Trophoblast cell (in vitro differentiated cells and primary cell): ENCODE measurements at places on chromosomes 16 and 17.

DNA sequence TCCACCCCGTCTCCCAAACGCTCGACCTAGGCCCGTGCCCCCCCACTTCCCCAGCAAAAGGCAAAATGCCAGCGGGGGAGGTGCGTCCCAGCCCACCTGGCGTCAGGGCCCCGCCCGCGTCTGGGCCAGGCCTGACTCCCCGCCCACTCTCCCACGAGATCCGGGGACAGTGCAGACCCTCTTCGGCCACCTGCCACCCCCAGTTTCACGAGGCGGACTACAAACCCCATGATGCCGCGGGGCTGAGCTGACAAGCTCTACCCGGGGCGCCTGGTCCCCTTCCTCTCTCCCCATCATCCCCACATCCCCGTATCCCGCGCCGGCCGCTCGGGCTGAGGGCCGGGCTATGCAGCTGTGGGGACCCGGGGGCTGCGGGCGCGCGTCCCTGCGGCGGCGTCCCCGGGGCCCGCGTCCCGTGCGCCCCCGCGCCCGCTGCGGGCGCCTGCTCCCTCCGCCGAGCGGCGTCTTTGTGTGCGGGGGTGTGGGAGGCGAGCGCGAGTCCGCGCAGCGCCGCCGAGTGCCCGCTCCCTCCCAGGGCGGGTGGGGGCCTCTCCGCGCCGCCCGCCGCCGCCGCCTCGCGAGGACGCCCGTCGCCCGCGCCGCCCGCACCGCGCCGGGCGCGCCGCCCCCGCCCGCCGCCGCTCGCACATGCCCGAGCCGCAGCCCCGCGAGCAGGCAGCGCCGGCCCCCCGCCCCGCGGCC, at the start of gene ANKRD13B:
TSS of gene ANKRD13B (plus strand) at position 283 of the 702 bp plus-strand sequence. CDS start 490 bp downstream, outside the sequence.
- H3K4me1 ChIP-seq, result peaks cover 33% of the 10 kb centered on the region
- peak; percentile 47 for DNase-seq

DNA sequence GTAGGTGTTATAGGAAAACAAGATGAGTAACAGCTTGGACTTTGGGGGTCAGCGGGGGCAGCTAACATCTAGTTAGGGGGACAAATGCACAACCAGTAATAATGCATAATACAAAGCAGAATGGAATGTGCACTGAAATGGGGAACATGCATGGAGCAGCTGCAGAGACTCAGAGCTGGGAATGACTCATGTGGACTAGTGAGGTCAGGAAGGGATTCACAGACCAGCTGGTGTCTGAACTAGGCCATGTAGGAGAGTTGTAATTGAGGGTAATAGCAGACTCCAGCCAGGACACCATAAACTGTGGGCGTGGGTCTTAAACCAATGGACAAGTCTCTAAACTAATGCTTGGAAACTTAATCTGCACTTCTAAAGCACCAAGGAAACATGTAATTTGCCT, 176.8 kb upstream of the ASIC2 start:
- no peak overlapping the region for H3K27ac ChIP-seq
- no peaks in the 10 kb centered on the region for H3K36me3 ChIP-seq
- H3K4me1 ChIP-seq, result peaks cover 6% of the 10 kb centered on the region
- DNase-seq, result peak; percentile 81
- H3K27me3 ChIP-seq, result no peaks in the 10 kb centered on the region

- no peaks in the 10 kb centered on the region for H3K27me3 ChIP-seq
- peaks cover 52% of the 10 kb centered on the region for H3K36me3 ChIP-seq
These were observed 2.8 kb downstream of the ELOB start for GRCh38 chr16:2774161-2774891.

GRCh38 chr16:68229431-68230175, 6.3 kb downstream of the ESRP2 start:
- H3K27me3 ChIP-seq, result no peaks in the 10 kb centered on the region
- no peak overlapping the region for H3K27ac ChIP-seq
- peaks cover 12% of the 10 kb centered on the region for H3K4me1 ChIP-seq

GRCh38 chr17:53472586-53472985, 350.1 kb upstream of the KIF2B start:
- H3K27ac ChIP-seq, result no peak overlapping the region
- no peaks in the 10 kb centered on the region for H3K4me1 ChIP-seq
- H3K27me3 ChIP-seq, result no peaks in the 10 kb centered on the region
- no peaks in the 10 kb centered on the region for H3K36me3 ChIP-seq

- H3K4me3 ChIP-seq, result no peak overlapping the region
- H3K4me1 ChIP-seq, result peaks cover 20% of the 10 kb centered on the region
- no peak overlapping the region for H3K27ac ChIP-seq
- DNase-seq, result no peak
These were observed 39.2 kb downstream of the KSR1 start for GRCh38 chr17:27495460-27495859.

- H3K27ac ChIP-seq, result no peak overlapping the region
- H3K27me3 ChIP-seq, result no peaks in the 10 kb centered on the region
- H3K4me3 ChIP-seq, result no peak overlapping the region
- H3K4me1 ChIP-seq, result no peaks in the 10 kb centered on the region
- H3K36me3 ChIP-seq, result no peaks in the 10 kb centered on the region
These were observed 1.7 kb downstream of the CYTH1 start for GRCh38 chr17:78780335-78780734.

DNA sequence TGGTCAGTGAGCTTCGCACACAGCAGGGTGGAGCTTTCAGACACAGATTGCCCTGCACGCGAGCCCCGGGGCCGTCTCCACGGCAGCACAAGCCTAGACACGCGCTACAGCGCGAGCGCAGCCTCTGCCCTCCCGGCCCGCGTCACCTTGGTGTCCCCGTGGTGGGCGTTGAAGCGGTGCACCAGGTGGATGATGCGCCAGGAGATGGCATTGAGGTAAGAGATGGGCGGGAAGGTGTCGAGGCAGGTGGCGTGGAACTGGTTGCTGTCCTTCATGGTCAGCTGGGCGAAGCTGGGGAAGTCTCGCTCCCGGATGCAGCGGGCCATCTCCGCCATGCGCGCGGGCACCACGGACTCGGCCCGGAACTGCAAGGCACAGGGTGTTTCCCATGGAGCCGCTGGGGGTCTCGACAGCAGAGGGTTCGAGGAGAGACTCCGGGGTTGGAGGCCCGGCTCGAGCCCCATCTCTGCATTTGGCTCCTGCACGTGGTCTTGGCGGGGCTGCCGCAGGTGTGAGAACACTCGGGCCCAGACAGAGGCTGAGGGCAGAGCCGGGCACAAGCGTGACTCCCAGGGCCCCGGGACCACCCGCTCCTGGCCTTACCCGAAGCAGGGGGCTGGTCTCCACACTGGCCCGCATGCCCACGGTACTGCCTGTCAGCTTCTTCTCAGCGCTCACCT, 4.3 kb upstream of the CYBA start:
- no peaks in the 10 kb centered on the region for H3K27me3 ChIP-seq
- H3K36me3 ChIP-seq, result peaks cover 80% of the 10 kb centered on the region
- peaks cover 13% of the 10 kb centered on the region for H3K4me1 ChIP-seq

DNA sequence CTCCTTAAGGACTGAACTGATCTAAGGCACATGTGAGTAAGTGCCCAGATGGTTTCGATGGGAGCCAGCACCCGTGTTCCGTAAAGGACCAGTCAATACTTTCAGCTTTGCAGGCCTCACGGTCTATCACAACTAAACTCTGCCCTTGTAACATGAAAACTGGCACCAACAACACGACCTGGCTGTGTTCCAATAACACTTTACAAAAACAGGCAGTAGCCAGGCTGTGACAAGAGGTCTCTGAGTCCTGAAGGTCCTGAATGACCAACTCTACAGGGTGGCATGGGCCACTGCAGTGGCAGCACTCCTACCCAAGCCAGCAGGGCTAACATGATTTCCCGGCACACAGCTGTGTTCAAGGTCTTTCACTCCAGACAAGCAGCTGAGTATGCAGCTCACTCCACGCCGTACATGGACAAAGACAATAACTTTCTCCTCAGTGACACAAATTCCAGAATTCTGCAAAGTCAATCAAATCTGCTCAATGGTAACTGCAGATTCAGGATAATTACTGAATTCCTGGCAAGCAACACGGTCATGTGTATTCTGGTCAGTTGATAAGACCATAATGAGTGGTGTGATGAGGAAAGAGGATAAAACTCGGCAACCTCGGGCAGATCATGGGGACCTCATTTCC, 15.3 kb downstream of the NPLOC4 start:
- no peaks in the 10 kb centered on the region for H3K4me1 ChIP-seq
- no peak for DNase-seq
- peaks cover 68% of the 10 kb centered on the region for H3K36me3 ChIP-seq
- H3K27me3 ChIP-seq, result no peaks in the 10 kb centered on the region

- peaks cover 3% of the 10 kb centered on the region for H3K36me3 ChIP-seq
- H3K27me3 ChIP-seq, result no peaks in the 10 kb centered on the region
- no peak for DNase-seq
- peaks cover 18% of the 10 kb centered on the region for H3K4me1 ChIP-seq
- H3K4me3 ChIP-seq, result no peak overlapping the region
These were observed 38.4 kb downstream of the RANBP10 start for GRCh38 chr16:67767953-67768352.

- no peak overlapping the region for H3K27ac ChIP-seq
- H3K4me3 ChIP-seq, result no peak overlapping the region
- peak; percentile 12 for DNase-seq
- H3K27me3 ChIP-seq, result no peaks in the 10 kb centered on the region
- peaks cover 19% of the 10 kb centered on the region for H3K4me1 ChIP-seq
These were observed 94.4 kb upstream of the CIBAR2 start for GRCh38 chr16:85206472-85207356.

DNA sequence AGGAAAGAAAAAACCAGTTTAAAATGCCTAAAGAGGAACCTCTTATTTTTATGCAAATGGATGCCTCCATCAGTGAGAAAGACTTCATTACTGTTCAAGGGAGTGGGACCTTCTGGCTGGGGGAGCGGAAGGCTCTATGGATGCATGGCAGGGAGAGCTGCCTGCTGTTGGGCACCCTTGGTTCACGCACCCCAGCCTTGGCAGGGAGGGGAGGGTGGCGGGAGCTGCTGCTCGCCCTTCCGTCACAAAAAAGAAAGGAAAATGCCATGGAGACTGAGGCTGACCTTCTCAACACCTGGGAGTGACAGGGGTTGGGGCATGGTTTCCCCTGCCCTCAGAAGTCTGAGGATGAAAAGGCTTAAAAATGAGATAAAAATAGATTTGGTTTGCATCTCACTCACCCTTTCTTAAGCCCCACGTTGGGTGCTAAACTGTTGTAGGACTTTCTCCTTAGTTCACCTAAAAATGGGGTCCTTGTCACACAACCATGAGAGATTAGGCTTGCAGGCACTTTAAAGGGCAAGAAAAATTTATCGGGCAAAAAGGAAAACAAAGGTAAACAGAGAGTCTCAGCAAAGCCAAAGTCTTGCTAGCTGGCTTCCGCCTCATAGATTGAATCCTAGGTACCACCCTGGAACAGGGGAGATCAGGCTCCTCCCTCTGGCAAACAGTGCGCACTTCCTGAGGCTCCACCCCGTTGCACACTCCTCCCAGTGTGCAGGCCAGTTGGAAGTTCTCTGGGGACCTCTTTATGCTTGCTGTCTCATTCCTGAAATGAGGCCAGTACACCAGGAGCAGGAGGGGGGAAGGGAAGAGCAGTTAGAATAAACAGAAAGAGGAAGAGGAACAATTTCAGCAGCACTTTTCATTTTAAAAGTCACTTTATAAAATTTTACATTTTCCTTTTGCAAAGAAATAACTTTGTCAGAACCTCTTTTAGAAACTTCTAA, 31.6 kb downstream of the PHKB start:
- H3K36me3 ChIP-seq, result peaks cover 5% of the 10 kb centered on the region
- H3K4me1 ChIP-seq, result no peaks in the 10 kb centered on the region
- peak; percentile 16 for DNase-seq
- H3K27ac ChIP-seq, result no peak overlapping the region
- H3K27me3 ChIP-seq, result no peaks in the 10 kb centered on the region

DNA sequence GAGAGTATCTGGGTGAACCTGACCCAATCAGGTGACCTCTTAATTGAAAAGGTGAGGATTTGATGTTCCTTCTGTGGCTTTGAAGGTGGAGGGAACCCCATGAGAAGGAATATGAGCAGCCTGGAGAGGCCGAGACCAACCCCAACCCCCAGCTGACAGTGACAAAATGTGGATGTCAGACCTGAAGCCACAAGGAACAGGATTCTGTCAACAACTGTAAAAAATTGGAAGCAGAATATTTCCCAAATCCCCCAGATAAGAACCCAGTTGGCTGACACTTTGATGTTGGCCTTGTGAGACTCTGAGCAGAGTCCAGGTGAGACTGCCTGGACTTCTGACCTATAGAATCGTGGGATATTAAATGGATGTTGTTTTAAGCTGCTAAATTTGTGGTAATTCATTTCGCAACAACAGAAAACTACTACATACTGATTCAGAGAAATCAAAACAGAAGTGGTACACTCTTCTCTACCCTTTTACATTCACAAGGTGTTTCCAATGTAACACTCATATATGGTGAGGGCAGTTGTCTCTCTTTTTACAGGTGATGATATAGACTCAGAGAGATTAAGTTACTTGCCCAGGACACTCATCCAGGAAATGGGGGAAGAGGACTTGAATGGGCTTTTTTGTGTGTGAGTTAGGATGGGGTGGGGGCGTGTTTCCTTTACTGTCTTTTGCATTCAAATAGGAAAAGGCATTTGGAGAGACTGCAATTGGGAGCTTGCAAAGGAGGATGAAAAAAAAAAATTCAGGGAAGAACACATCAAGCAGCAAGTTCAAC, 29.8 kb upstream of the SALL1 start:
- H3K4me3 ChIP-seq, result no peak overlapping the region
- peaks cover 11% of the 10 kb centered on the region for H3K4me1 ChIP-seq
- no peaks in the 10 kb centered on the region for H3K27me3 ChIP-seq

DNA sequence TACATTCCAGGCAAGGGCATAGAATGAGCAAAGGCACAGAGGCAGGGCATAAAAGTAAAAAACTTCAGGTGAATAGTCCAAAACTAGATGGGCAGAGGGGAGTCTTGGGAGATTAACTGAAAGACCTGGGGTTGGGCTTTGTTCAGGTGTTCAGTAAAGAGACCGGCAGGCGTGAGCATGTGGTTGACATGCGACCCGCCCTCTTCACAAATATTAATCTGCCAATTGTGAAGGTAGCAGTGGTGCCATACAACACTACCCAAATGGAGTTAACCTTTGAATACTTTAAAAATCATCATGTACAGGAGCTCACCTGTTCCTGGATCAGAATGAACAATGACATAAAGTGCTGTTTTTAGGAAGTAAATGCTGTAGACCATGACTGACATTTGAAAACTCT, 225.5 kb downstream of the LGALS9B start:
- DNase-seq, result no peak
- peaks cover 28% of the 10 kb centered on the region for H3K36me3 ChIP-seq
- H3K27me3 ChIP-seq, result no peaks in the 10 kb centered on the region
- H3K27ac ChIP-seq, result no peak overlapping the region
- no peak overlapping the region for H3K4me3 ChIP-seq

GRCh38 chr16:78642621-78643285, 543.3 kb downstream of the WWOX start:
- no peaks in the 10 kb centered on the region for H3K36me3 ChIP-seq
- peak; percentile 11 for DNase-seq
- H3K27me3 ChIP-seq, result no peaks in the 10 kb centered on the region
- H3K27ac ChIP-seq, result peak overlapping the region; percentile 36
- H3K4me1 ChIP-seq, result peaks cover 35% of the 10 kb centered on the region
- H3K4me3 ChIP-seq, result no peak overlapping the region

DNA sequence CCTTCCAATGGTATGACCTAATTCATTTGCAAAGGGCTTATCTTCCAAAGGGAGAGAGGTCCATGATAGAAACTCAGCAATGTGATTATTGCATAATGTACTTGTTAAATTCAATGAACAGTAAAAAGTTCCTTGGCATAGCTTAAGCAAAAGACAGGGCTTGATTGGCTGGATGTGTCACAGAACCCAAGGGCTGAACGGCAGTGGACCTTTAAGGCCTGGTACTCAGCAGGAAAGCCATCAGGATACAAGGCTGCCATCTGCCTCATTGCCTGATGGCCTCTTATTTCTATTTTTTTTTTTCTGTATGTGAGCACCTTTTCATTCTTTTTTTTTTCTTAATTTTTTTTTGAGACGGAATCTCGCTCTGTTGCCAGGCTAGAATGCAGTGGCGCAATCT, 208.9 kb upstream of the WSCD1 start:
- H3K27ac ChIP-seq, result no peak overlapping the region
- DNase-seq, result no peak
- H3K4me1 ChIP-seq, result no peaks in the 10 kb centered on the region
